ENCODE measurements at places on chromosomes 1 and 21.

DNA sequence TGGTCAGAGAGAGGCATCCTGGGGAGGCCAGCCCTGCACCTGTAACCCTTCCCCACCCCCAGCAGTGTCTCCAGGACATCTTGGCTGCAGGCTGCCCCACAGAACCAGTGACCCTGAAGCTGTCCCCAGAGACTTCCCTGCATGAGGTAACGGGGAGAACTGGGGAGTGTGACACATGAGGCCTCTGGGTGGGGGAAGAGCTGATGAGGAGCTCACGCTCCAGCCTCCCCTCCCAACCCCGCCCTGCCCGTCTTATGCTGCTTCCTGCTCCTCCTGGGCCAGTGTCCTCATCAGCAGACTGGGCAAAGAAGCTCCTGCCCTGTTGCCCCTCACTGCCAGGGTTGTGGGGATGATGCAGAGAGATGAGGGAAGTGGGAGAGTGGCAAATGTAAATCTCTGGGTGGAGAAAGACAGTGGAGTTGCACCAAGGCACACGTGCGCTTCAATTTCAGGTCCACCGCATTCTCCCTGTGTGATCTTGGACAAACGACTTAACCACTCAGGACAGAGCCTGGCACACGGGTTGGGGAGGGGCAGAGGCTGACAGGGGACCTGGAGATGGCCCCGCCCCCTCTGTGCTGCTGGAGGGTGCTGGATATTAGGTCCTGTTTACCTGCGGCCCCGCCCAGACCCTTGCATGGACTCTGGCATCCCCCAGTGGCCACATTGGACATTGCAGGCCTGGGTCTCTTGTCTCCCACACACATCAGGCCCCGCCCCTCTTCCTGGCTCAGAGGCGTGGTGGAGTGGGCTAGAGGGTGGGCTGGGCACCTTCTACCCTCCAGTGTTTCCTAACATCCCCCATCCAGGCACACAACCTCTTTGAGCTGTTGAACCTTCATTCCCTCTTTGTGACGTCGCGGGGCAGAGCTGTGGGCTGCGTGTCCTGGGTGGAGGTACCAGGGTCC lies 12.3 kb downstream of the CLCNKB start:
- DNase-seq = peak; percentile 61

- no peak for DNase-seq
Measured at GRCh38 chr1:239999170-239999569, 92.5 kb upstream of the FMN2 start.

DNA sequence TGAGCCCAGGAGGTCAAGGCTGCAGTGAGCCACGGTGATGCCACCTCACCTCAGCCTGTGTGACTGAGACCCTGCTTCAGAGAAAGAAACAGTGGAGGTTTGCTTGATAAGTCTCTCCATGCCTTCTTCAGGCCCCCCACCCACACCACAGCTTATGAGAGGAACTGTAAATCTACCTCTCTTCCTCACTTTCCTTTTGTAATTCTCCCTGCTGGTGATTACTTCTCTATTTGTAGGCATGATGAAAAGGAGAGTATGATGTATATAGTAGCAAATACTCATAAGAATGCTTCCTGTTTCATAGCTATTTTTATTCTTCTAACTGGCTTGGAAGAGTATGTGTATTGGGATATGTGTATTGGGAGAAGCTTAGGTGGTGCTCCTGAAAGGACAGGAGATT lies 186.3 kb downstream of the VPS13D start:
- no peak for DNase-seq

DNA sequence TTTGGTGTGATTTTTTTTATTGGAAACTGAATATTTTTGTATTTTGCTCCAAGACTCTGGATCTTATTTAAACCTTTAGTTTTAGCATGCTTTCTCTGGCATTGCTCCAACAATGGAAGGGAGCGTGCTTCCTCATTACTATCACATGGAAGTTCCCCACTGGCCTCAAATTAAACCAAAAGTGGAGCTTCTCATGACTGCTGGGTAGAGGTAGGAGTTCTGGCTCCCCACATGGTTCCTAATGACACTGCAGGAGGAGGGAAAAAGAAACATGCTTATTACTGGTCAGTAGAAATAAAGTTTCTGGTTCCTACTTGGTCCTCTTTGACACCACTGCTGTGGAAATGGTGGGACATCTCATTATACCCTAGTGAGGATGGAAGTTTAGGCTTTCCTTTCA lies 310.5 kb downstream of the PTGER3 start:
- no peak for DNase-seq

DNA sequence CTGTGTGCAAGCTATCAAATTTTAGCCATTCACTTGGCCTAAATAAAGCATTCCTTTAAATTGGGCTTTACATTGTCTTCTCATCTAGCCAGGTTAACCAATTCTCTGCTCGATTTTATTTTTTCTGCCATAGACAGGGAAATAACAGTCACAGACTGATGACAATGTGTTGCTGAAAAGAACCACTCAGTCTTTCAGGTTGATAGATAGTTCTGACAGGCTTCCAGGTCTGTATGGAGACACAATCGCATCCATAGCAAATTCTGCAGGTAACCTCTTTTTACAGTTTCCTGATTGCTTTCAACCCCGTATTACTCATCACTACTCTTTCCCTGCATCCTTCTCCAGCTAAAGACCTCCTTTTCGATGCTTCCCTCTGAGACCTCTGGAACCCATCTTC lies 198.0 kb downstream of the KCNH1 start:
- DNase-seq = no peak

DNA sequence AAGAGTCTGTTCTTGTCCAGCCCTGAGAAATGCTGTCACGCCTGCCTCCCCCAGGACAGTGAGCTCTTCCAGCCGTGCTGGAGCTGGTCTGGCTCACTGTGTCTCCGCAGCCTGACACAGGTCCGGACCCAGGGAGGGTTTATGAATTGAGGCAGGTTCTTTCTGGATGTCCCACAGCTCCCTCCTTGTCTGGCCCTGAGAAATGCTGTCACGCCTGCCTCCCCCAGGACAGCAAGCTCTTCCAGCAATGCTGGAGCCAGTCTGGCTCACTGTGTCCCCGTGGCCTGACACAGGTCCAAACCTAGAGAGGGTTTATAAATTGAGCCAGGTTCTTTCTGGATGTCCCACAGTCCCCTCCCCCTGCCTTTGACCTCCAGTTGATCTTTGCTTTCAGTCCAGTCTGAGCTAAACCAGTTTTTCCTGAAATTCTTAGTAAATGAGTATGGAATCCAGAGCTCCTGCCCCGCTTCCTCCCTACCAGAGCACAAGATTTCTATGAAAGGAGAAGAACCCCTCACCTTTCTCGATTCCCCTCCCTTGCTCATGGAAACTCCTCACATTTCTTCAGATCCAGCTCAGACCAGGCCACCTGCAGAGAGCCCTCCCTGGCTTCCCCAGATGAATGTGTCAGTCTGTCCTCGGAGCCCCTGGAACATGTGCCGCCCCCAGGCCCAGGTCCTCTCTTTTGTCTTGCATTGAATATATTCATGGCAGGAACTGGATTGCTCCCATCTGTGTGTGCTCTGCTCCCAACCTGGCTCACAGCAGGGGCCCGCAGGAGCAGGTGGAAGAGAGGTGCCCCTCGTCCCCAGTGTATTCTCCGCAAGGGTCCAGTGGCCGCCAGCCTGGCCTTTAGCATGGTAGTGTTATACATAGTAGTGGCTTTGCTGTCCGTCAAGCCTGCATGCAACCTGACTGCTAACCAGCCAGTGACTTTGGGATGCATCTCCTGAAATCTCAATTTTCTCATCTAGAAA lies 116.3 kb downstream of the EPHB2 start:
- DNase-seq = no peak

DNA sequence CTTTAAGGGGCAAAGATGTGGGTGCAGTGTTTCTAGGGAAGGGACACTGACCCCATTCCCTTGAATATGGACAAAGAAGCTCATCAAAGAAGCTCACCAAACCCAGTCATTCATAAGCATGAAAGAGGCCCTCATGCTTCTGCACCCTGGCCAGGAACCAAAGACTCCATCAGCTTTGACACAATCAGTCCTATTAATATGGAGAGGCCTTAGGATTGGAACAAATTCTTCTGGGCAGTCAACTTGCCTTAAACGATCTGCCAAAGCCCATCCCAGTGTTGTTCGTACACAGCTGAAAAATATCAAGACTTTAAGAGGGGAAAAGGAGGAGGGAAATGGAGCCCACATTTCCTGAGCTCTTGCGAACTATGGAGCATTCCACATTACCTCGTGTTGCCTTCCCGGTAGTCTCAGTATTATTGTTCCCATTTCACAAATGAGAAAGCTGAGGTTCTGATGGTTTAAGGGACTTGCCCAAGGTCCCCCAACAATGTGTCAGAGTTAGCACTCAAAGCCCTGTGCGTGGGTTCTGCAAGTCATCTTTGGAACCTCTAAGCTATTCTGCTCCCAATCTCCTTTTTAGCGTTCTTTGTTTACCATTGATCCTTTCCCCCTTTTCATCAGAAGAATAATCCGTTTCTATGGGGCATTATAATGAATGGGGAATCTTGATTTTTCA lies 161.9 kb downstream of the ZBTB18 start:
- no peak for DNase-seq

DNA sequence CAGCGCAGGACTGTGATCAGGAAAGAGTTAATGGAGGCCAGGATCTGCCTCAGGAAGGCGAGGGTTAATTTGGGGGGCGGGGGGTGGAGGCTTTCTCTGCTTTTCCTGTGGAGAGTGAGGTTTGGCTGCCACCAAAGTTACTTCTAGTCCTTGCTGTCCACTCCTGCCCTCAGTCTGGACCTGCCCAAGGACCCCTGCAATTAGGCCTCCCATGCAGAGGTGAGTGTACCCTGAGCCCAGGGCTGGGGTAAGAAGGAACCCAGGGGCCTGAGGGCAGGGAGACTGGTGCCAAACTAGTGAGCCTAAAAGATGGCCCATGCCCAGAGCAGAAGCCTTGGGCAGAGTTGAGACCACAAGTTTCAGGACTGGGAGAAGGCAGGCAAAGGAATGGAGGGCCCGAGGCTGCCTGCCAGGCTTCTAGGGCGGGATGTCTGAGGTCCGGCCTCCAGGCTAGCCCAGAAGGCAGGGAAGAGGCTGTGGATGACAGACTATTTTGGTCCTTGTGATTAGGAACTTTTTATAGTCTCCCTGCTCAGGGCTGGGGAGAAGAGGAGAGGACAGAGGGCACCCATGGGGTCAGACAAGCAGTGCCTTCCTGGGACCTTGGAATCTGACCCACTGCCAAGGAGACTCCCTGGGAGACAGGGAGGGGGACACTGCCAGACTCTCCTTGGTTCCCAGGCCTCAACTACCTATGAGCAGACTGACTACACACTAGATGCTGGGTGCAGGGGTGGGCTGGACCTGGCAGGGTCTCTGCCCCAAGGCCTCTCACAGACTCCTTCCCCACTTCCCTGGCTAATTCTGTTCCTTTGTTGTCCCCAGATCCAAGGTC lies at the start of gene FAM110D:
TSS of gene FAM110D (plus strand) at position 172 of the 835 bp plus-strand sequence. CDS start 2,213 bp downstream, outside the sequence.
- no peak for DNase-seq

DNA sequence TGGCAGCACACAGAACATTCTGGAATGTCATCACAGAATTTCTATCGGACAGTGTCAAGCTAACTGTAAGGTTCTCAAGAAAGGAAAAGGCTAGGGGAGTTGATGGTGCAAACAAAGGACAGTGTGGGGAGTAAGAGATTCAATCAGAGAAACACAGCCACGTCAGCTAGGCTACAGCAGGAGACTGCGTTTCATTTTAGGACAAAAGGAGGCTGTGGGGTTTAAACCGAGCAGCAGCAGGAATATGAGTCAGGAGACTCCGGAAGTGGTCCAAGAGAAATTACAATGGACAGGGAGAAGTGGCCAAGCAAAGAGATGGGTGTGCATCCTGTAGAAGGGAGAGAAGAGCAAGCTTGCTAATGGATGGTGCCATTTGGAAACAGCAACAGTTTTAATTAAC lies 37.4 kb upstream of the C1orf198 start:
- no peak for DNase-seq

DNA sequence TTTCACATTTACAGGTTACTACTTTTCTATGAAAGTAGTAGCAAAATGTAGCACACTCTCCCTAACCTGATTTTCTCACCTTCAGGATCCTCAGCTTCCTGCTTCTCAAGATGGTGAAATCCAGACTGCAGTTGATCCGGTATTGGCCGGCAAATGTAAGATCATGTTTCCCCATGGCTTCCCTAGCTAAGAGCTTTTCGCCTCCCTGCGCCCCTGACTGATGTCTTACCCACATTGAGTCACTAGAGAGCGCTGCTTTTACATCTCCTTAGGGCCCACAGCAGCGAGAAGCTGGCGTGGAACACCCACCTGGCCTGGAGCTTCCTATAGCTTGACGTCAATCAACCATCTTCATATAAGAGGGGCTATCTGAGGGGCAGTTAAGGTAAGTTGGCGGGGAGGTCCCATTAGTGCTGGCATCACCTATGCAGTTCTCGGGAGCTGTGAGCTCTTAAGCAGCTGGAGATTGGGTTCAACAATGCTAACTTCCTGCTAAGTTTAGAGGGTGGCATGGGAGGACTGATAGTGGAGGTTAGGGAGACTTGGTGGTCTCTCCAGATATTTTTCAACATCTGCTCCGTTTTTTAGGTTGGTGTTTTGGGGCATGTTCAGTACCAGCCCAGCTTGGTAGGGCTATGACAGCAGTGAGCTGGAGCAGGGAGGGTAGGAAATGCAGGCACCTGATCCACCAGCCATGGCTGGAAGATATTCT lies 5.5 kb downstream of the PTPN7 start:
- DNase-seq = peak; percentile 86

GRCh38 chr21:33116676-33117075 lies 46.7 kb downstream of the OLIG1 start:
- DNase-seq = no peak

DNA sequence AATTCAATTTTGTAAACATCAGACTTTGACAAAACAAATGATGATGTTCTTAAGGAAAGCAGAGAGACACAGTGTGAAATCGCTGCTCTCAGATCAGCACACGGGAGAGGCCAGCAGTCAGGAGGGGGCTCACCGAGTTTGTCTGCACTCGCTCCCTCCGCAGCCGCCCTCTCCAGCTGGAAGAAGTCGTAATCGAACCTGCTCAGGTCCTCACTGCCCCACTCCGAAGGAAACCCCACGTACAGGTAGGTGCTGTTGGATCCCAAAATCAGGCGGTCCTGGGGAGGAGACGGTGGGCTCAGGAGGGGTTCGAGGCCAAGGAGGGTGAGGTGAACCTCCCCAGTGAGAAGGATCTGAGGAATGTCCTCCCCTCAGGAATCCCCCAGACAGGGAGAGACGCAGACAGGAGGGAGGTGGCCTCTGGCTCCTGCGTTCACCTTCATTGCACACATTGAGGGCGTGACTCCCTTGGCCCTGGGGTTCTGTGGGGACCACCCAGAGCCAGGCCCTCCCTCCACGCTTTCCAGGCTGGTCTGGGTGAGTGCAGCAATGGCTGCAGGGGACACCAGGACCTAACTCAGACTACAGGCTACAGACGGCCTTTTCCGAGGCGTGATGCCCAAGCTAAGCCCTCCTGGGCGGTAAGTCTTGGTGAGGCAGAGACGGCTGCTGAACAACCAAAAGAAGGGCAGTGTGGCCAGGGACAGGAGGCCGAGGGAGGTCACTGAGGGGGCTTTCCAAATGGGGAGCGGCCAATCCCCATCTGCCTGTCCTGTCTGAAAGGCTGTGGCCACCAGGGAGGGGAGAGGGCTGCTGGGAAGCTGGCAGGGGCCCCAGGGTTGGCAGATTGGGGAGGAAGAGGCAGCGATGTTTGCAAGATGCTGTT lies 65.5 kb downstream of the SCCPDH start:
- DNase-seq = no peak

- no peak for DNase-seq
Measured at GRCh38 chr1:7745783-7746182, 25.3 kb upstream of the VAMP3 start.

- no peak for DNase-seq
Measured at GRCh38 chr21:18549214-18549905, 145.8 kb upstream of the TMPRSS15 start.
